Daoy (cell line): ENCODE measurements at places on chromosomes 7 and 10. TPM values are rescaled to one million over a fixed set of nuclear protein-coding genes. Genes with fewer than 3 reads are reported as not detected.

GRCh38 chr7:101589976-101590662, 39.0 kb downstream of the MYL10 start:
- peak; percentile 46 for DNase-seq

DNA sequence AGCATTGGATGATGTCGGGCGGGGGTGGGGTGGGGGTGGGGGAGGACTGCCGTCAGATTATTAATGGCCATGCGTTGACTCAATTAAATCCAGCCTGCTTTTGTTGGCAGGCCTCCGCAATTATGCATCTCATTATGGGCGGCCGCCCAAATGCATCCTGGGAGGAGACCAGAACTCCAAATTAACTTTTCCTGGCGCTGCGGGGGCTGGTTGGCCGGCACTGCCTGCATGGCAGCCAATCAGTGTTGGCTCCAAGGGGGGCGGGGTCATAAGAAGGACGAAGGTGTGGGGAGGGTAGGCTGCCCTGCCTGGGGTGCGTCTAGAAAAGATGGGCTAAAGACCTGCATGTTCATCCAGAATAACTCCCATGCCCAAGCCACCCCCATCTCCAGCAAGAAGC, 83.9 kb upstream of the PAX2 start:
- DNase-seq: no peak

DNA sequence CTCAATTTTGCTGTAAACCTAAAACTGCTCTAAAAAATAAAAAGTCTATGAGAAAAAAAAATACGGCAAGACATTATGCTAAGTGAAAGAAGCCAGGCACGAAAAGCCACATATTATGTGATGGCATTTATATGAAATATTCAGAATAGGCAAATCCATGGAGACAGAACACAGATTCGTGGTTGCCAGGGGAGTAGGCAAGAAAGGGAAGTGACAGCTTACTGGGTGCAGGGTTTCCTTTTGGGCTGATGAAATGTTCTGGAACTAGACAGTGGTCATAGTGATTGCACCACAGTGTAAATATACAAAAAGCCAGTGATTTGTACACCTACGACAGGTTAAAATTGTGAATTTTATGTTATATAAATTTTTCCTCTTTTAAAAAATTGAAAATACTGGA, 41.3 kb upstream of the GLI3 start:
- DNase-seq: no peak

- DNase-seq: no peak
These were observed 16.6 kb downstream of the FBH1 start for GRCh38 chr10:5906651-5907050.

DNA sequence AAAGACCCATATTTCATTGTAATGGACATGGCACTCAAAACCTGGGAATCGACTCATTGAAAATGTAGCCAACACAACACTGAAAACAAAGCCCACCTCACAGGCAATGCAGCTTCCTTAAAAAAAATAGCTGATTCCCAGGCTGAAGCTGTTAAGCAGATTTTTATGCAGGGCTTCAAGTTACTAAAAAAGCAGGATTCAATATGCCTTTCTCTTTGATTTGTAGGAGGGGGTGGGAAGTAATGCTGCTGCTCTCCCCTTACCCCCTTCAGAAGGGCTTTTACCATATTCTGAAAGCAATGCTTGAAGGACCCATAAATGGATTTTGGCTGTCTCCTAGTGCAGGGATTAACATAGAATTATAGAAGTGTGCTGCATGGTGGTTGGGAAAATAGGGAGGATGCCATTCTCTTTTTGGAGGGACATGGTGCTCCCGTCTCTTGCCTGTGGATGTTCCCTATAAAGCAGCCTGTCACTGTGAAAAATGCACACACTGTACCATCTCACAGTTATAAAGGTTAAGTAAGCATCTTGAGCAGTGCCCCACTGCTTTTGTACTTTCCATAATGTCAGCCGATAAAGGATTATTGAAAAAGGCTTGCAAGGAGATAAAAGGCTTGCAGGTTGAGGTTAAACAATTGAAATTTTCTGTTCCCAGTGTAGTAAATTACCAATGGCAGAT, 262.8 kb downstream of the AUTS2 start:
- no peak for DNase-seq

- peak; percentile 53 for DNase-seq
These were observed 1.1 kb downstream of the P4HA1 start for GRCh38 chr10:73095481-73096021.

DNA sequence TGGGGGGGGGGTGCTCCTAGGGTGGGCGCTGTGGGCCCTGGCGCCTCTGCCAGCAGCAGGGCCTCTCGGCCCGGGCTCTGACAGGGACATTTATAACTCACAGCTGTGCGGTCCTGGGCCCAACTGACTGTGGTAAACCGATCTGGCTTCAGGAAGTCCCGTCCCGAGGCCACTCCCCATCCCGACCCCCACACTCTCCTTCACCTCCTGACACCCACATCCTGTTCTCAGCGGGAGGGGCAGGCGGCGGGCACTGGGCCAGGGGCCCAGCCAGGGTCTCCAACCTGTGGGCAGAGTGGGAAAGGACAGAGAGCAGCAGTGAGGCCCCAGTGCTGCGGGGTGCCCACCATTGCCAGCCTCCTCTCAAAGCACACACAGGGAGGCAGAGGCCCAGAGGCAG, 69.1 kb downstream of the ZMIZ1 start:
- peak; percentile 73 for DNase-seq

- DNase-seq: no peak
These were observed 39.5 kb upstream of the PRKG1 start for GRCh38 chr10:51034769-51035168.

DNA sequence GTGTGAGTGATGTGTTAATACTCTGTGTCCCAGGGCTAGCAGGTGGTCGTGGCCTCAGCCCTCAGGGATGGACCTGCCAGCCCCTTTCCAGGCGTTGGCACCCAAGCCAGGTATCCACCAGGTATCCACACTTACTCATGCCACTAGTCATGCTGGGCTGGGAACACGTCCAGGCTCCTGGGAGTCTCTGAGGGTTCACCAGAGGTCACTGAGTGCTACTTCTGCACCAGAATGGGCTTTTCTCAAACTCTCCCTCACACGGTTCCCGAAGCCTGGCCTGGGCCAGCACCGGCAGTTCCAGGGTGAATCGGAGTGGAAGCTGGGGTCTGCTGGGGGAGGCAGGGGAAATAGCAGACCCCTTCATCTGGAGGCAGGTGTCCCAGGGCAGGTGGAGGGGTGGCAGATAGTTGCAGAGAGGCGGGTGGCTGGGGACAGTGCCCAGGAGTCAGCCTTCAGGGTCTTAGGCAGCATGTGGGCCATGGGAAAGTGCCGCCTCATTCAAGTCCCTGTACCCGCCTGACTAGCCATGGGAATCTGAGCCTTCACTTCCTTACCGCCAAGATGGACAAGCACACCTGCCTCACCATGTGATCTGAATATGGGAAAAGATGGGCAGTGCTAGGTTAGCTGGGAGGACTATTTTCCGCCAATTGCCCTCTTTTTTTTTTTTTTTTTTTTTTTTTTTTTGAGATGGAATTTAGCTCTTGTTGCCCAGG, 95.5 kb upstream of the GTF2I start:
- DNase-seq: no peak

Gene MOGAT3
- total RNA-seq: not detected in 2 replicates

GRCh38 chr10:113007821-113008220, 57.8 kb downstream of the TCF7L2 start:
- no peak for DNase-seq

Gene HECW1
- 3.7 and 16.3 TPM in 2 replicates for total RNA-seq

DNA sequence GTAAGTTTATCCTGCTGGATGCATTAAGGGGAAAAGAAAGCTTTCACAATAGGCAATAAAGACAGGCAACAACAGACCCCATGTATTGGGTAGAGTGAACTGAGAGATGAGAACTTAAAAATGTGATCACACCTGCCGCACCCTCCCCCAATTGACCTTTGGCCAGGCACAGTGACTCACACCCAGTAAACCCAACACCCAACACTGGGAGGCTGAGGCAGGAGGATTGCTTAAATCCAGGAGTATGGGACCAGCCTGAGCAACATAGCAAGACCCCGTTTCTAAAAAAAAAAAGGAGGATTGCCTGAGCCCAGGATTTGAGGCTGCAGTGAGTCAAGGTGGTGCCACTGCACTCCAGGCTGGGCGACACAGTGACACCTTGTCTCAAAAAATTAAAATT, 86.9 kb downstream of the MPP7 start:
- DNase-seq: peak; percentile 13

GRCh38 chr10:132613566-132614348, 76.2 kb downstream of the INPP5A start:
- DNase-seq: no peak

DNA sequence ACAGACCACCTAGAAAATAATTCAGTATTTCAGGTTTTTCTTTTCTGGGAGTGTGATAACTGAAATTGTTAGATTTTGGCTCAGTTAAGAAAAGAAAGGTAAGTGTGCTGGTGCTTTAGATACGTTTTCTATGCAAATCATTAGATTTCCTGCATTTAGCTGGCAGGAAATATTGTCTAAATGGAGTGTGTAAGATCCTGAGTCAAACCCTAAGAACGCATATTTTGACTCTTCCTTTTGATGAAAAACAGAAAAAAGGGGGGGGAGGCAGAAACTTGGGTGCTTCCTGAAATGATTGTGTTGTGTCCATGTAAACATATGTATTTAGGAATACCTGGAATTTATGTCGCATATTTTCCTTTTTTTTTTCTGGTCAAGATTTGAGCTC, 1.2 kb downstream of the GRK5 start:
- no peak for DNase-seq

- DNase-seq: no peak
These were observed 181.9 kb downstream of the CALN1 start for GRCh38 chr7:72230281-72230680.

- DNase-seq: peak; percentile 20
These were observed 75.5 kb downstream of the HIPK2 start for GRCh38 chr7:139702313-139702731.

Gene TMEM243
- total RNA-seq: 38.4 and 69.3 TPM in 2 replicates

DNA sequence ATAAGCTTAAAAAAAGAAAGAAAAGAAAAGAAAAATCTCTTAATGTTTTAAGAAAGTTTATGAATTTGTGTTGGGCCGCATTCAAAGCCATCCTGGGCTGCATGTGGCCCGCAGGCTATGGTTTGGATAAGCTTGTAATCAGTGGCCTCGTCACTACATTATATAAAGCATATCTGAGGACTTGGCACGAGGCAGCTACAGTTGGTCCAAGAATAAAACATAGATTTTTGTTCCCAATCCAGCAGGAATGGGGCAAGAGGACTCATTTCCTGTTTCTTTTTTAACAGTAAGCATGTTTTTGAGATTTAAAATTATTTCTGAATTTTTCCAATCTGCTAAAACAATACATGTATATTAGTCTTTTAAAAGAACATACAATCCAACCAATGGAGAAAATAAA, 28.6 kb downstream of the MCM10 start:
- no peak for DNase-seq

DNA sequence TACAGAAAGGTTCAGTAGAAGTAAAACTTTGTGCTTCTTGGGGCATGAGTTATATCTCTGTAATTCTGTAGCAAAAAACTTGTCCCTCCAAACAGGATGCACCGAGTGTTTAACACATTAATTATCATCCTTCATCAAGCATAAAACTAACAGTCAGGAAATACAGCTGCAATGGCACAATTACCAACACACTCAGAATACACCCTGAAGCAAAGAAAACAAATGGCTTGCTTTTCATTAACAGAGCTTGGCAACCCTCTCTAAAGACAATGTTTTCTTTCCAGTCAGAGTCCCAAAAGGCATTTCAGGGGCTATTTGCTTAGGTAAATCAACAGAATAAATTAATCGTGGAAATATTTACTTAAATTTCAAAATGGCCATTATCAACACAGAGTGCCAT, 107.7 kb downstream of the ICA1 start:
- DNase-seq: no peak

DNA sequence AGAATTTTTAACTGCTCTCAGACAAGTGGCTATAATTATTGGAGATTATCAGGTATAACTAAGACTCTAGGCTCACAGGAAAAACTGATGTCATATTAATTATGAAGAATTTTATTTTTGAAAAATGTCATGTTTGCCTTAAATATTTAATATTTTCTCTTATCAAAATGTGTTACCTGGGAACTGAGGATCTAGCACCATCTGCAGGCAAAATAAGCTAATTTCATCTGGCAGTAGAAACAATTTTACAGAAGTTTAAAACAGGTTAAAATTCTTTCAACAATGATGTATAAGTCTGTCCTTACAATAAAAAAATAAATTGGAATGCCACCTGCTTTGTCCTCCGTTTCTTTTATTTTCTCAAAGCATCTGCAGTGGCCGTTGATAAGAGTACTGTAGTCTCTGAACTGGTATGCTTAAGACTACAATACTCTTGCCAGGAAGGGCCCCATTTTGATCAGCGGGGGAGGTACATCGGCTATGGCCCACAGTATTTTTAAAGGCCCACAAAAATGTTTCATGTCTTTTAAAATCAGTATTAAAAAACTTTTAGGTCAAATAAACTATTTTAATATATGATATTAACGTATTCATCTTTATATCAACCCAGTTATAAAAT, 81.3 kb downstream of the VWDE start:
- DNase-seq: peak; percentile 5

Gene GSTO2
- total RNA-seq: 0.06 and 0.48 TPM in 2 replicates

DNA sequence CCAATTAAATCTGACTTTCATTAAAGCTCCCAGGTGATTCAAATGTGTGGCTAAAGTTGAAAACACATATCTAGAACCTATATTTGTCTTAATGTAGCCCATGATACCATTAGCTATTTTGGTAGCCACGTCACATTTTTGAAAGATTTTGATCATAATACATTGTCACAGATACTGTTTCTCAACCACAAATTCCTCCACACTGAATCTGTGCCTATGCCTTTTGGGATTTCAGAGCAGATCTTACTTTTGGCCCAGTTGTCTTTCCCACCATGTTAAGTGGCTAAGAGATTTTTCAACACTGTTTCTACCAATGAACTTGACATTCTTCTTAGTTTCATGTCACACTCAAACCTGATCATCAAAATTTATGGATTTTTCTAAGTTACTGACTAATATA, 47.4 kb downstream of the CH25H start:
- no peak for DNase-seq

Gene OR6B1
- not detected in 2 replicates for total RNA-seq

Gene ZNF425
- 1.3 and 1.4 TPM in 2 replicates for total RNA-seq

Gene TFR2
- 2.4 and 4.6 TPM in 2 replicates for total RNA-seq

GRCh38 chr10:129350690-129351089, 116.4 kb upstream of the MGMT start:
- no peak for DNase-seq

- no peak for DNase-seq
These were observed 322.6 kb upstream of the SEMA3D start for GRCh38 chr7:85509476-85509875.

Gene SP4
- 15.3 and 19.3 TPM in 2 replicates for total RNA-seq

- DNase-seq: no peak
These were observed 173.2 kb downstream of the PLPP4 start for GRCh38 chr10:120630266-120630665.

- peak; percentile 91 for DNase-seq
These were observed 178.2 kb downstream of the DIP2C start for GRCh38 chr10:511101-511848.

GRCh38 chr10:45463244-45464116, 89.5 kb downstream of the ALOX5 start:
- DNase-seq: no peak

Gene TMEM196
- total RNA-seq: not detected in 2 replicates

Gene A1CF
- total RNA-seq: under 0.01 TPM in 1 of 2 replicates, not detected in the other

- DNase-seq: no peak
These were observed 95.2 kb downstream of the VIPR2 start for GRCh38 chr7:159049266-159050025.

GRCh38 chr7:147376192-147376591, 1214.4 kb upstream of the C7orf33 start:
- DNase-seq: no peak

Gene COL13A1
- 13.0 and 19.5 TPM in 2 replicates for total RNA-seq

GRCh38 chr7:147857152-147858140, 733.1 kb upstream of the C7orf33 start:
- DNase-seq: no peak

- DNase-seq: no peak
These were observed 257.2 kb downstream of the CTNNA3 start for GRCh38 chr10:67438605-67439304.

- no peak for DNase-seq
These were observed 106.6 kb upstream of the CELF2 start for GRCh38 chr10:10911035-10911434.
